Activated CD4-positive, CD25-positive, alpha-beta regulatory T cell treated with anti-CD3 and anti-CD28 coated beads, Interleukin-2, amount 50 U/mL, for 24 hours (primary cell): ENCODE measurements at places on chromosomes 11 and 22.

- ATAC-seq, result no peak
These were observed 579 bp downstream of the TANGO2 start for GRCh38 chr22:20021196-20022181.

DNA sequence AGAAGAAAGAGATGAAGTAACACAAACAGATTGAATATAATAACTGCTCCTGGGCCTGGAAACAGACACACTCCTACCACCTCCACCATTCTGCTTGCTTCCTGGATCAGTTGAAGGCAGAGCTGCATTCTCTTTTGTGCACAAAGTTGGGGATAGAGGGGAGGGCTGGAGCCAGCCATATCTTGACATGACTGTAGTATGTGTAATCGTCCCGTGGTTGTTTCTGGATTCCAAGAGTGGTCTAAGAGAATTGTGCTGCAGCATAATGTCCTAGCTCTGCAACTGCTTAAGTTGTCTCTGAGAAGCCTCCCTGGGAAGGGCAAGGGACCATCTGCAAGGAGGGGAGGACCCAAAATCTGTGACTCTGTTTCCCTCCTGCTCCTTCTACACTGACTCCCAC is 3.2 kb downstream of the CRY2 start:
- ATAC-seq, result no peak

GRCh38 chr11:69153661-69154060 is 2.1 kb upstream of the SMIM38 start:
- no peak for ATAC-seq

- no peak for ATAC-seq
These were observed 24.9 kb downstream of the OR56B4 start for GRCh38 chr11:6132431-6132830.

DNA sequence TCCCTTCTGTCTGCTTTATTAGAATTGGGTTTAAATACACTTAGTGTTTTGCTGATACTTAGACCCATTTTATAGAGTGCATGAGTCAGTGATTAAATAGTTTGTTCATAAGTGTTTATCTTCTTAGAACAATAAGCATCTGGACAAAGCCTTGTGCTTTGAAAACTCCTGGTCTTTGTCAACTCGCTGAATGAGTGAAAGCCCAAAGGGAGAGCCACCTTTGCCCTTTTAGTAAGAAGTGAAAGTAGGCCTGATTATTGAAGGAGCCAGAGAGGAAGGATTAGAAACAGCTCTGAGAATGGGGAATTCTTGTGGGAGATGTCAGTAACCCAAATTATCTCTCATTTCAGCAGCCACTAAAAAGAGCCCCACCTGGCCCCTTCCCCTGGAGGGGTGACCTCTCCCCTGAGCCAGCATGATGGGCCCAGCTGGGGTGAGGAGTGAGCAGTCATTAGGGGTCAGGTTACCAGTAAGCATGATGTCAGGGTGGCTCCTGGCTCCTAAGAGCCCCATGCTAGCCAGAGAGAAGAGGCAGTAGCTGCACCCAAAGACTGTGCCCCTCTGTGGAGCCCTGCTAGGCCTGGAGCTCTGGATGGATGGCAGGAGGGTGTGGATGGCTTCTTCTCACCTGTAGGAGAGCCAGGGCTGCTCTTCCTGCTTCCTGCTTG is 125.1 kb upstream of the E2F8 start:
- no peak for ATAC-seq

GRCh38 chr11:27398400-27398770 is 35.4 kb upstream of the CCDC34 start:
- no peak for ATAC-seq

- ATAC-seq, result no peak
These were observed 1996.9 kb upstream of the RAG2 start for GRCh38 chr11:38594895-38595294.

GRCh38 chr11:20388096-20389055 is 860 bp downstream of the PRMT3 start:
- peak; percentile 7 for ATAC-seq

DNA sequence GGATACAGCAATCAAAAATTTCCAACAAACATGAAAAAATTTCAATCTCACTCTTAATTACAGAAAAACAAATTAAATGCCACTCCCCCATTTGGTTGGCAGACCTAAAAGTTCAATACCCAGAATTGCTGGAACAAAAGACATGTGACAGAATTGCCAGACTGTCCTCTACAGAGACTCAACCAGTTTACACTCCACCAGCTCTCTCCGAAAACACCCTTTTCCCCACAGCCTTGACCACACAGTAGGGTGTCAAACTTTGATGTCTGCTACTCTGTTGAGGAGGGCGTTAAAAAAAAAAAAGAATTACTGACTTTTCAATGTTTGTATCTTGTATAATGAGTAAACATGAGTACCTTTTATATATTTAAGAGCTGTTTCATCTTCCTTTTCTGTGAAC is 44.7 kb upstream of the YPEL1 start:
- no peak for ATAC-seq

- ATAC-seq, result no peak
These were observed 31.4 kb downstream of the NUMA1 start for GRCh38 chr11:72048766-72049460.

DNA sequence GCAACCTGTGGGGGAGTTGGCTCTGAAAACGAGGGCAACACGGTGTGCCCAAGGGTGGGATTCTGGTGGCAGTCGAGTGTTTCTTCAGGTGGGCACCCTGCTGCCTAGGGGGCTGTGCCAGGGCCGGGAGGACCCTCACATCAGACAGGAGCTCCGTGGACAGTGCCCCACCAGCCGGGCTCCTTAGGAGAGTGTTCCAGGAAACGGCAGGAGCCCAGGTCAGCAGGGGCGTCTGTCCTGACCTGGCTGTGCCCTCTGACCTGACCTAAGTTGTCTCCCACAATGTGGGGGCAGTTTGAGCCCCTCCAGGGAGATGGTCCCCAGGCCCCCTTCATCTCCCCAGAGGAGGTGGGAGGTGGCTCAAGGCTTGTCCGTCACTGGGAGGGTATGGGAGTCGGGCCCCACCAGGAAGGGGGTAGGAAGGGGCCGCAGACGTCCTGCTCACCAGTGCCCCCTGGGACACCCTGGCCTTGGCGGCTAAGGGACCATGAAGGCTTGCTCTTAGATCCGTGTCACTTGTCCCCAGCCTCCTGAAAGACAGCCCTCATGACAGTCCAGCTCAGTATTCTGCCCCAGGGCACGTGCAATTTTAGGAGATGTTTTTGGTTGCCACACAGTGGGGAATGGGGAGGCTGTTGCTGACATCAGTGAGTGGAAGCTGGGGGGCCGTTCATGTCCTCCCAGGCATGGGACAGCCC is 32.2 kb upstream of the GAL start:
- ATAC-seq, result no peak

DNA sequence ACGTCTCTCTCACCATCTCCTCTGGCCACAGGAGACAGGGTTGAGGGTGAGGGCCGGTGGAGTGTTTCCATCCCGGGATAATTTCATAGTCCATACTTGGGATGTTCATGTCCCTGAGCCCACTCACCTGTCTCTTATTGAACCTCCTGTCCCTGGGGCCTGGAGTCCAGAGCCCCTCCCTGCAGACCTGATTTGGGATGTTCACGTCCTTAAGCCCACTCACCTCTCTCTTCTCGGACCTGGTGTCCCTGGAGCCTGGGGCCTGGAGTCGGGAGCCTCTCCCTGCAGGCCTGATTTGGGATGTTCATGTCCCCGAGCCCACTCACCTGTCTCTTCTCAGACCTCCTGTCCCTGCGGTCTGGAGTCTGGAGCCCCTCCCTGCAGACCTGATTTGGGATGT is 868.2 kb downstream of the BRD1 start:
- no peak for ATAC-seq

DNA sequence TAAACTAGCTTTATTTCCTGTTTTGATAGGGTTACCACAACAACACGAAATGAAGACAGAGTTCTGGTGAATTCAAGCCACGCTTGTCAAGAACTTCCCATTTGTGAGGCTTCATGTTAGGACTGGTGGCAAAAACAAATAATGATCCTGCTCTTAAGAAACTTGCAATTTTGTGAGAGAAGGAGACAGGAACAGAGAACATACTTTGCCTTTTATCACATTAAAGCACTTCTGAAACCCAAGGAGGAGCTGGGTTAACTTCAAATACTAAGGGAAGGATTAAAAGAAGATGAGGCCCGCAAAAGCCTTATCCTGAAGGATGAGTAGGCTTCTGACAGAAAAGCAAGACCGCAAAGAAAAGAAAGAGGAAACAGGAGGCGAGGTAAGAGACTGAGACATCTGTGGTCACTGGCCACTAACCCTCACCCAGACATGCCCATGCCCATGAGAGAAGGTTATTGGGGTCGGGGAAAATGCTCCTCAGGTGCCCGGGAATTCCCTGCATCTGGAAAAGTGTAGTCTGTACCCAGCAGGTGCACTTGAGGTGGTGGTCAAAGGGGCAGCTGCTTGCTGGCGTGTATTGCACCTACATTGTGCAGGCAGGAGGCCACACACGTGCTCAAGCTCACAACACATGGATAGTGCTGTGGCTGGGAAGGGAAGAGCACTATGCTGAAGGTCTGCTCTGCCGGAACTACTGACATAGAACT is 50.5 kb downstream of the MAPK1 start:
- ATAC-seq, result peak; percentile 84

DNA sequence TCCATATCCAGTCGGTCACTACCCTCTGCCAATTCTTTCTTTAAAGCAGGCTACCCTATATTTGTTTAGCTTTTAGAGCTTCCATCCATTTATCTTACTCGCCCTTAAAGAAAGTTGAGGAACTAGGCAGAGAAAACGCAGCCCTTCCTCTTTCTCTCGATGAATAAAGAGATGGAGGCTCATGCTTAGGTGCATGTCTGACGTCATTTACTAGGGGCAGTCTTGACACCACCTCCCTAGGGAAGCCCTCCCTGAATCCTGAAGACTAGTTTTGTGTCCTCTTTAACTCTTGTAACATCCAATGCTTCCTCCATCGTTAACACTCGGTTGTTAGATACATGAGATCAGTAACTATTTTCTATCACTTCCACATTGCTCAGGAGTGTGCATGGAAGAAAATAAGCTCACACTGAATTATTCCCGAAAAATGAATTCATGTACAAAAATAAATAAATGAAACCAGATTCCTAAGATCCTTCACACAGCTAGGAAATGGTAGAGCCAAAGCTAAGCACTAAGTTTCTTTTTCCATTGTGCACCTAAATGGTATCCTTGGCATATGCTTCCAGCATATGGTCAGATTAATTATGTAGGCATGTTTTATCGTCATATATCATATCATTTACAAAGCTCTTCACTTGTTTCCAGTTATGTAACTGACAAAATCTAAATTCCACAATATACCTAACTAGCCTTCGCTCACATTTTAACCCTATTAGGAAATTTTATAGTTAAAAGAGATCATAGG is 291.2 kb downstream of the OPCML start:
- ATAC-seq, result no peak

GRCh38 chr22:46800102-46800857 is 37.8 kb downstream of the TBC1D22A start:
- no peak for ATAC-seq

DNA sequence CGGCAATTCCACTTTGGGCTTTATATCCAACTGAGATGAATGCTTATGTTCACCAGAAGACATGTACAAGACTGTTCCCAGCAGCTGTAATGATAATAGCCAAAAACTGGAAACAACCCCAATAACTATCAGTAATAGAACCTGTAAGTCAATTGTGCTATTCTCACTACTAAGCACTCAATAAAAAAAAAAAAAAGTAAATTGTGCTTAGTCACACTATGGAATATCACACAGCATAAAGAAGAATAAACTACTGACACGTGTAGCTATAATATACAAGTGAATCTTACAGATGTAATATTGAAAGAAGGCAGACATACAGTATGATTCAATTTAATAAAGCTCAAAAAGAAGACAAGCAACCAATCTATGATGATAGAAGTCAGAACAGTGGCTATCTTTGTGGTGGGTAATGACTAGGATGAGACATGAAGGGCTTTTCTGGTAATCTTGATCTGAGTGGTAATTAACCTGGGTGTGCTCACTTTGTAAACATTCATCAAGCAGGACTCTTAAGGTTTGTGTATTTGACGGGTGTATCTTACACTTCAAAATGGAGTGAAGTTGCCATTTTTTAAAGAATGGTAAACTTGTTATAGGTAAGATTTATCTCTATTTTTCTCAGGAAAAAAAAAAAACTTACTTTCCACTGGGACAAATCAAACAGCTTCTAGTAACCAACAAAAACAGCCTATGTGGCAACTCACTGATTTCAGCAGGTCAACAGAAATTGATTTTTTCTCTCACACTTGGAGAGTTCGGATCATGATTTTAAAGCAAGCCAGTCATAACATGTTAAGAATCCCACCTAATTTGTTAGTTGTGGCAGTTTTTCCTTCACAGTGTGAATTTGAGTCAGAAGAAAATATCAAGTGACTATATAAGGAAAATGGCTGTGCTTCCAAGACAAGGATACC is 84.2 kb downstream of the CCDC83 start:
- peak; percentile 60 for ATAC-seq

DNA sequence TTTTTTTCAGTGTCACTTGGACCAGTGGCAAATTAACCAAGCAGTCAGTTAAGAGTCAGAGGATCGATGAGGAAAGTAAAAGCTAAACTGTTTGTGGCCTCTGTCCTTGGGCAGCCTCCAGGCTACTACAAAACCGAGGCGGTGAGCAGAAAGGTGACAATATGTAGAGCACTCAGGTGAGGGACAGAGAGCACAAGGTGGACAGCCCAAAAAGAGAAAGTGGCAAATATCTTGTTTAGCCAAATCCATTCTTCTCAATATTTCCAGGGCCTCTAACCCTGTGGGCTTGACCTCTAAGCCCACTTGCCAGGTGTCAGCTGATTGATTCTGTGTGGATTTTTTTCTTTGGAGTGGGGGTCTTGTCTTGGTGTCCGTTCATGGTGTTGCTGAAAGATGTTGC is 4202.2 kb upstream of the OR11H1 start:
- no peak for ATAC-seq

DNA sequence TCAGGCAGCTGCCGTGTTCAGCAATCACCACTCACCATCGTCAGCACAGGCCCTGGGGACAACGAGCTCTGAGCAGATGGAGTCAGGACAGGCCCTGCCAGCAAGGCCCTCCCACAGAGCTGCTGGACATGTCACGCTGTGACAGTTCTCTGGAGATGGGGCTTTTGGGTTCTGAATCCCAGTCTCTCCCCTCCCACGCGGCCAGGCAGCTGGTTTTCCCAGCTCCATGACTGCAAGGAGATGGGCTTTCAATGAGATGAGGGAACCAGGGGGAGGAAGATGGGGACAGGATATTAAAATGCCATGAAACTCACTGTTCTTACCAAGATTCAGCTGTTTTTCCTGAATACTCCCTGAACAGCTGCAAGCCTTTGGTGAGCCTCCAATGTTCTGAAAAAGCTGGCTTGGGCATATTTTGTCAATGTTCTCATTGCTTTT is 305.9 kb downstream of the BRD1 start:
- ATAC-seq, result no peak

DNA sequence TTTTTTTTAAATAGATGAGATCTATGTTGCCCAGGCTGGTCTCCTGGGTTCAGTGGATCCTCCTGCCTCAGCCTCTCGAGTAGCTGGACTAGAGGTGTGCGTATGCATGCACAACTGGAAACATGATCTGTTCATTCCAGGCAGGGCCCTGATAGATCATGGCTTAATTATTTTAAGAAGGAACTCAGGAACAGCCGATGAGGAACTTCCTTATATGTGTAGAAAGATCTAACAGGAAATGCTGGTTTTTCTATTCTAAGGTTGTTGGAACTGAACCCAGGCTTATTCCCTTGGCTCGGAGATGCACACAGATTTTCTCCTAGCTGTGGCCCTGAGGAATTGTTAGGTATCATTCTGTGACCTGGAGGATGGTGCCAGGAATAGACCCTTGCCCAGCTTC is 32.4 kb downstream of the SPECC1L start:
- ATAC-seq, result no peak

- no peak for ATAC-seq
These were observed 1327.9 kb downstream of the TBC1D22A start for GRCh38 chr22:48090332-48090672.
